Stimulated activated CD8-positive, alpha-beta memory T cell treated with anti-CD3 and anti-CD28 coated beads, Interleukin-7, amount 100 ng/mL, for 4 hours (primary cell): ENCODE measurements at places on chromosomes 12 and 14.

GRCh38 chr14:68652433-68652690 lies 140.5 kb downstream of the ZFP36L1 start:
- no peak for DNase-seq

GRCh38 chr12:77294016-77294415 lies 228.6 kb upstream of the E2F7 start:
- no peak for DNase-seq

DNA sequence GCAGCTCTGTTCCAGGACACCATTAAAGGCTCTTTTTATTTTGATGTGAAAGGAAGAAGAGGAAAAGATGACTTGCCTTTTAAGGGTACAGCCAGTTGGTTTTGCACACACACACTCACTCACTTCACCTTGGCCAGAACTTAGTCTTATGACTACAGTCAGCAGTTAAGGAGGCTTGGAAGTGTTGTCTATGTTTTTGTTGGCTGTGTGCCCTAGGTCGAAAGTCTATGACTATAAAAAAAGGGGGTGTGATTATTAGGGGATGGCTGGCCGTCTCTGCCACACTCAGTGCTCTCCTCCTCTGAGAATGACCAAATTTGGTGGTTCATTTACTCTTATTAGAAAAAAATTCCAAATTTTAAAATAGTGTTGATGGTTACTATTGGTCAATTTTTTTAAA lies 139.5 kb upstream of the OTX2 start:
- DNase-seq, result no peak

- no peak for DNase-seq
Observed at GRCh38 chr14:51479584-51480325, 172.0 kb upstream of the FRMD6 start.

GRCh38 chr12:50282721-50283228 lies 545 bp downstream of the LIMA1 start:
- no peak for DNase-seq

- no peak for DNase-seq
Observed at GRCh38 chr12:131905630-131906091, 11.2 kb downstream of the ULK1 start.

GRCh38 chr14:74610866-74611649 lies 979 bp downstream of the LTBP2 start:
- DNase-seq, result no peak

DNA sequence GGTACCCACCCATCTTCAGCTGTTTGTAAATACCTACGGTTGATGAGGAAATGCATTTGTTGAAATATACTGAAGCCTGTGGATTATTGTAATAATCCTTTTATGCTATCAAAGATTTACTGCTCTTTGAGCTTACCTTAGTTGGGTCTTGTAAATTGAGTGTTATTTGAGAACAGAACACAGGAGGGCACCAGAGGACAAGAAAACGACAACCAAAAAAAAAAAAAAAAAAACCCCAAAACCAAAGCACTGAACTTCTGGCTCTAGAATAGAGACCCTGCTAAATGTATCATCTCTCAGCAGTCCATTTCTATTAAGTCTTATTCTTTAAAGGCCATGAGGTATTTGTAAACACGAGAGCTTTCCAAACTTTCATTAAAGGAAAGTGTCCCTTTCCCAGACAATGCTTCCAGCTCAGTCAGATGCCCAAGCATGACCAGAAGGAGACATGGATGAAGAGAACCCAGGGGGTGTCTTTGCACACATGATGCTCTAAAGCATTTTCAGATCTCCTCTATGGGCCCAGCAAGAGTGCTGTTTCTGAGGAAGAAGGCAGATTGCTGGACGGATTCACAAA lies 763.9 kb downstream of the NRXN3 start:
- DNase-seq, result no peak

GRCh38 chr12:12585115-12585863 lies 22.6 kb upstream of the DUSP16 start:
- no peak for DNase-seq

GRCh38 chr12:26767865-26768264 lies 65.1 kb downstream of the ITPR2 start:
- DNase-seq, result no peak

GRCh38 chr12:65876898-65877721 lies 52.8 kb downstream of the HMGA2 start:
- no peak for DNase-seq

- no peak for DNase-seq
Observed at GRCh38 chr12:103494734-103495468, 867 bp downstream of the C12orf42 start.
